ENCODE measurements at places on chromosomes 11 and 22.
A peak's percentile ranks its signal among the peaks of the same experiment; 100 is the strongest.

GRCh38 chr11:2511421-2512369 lies 66.9 kb downstream of the KCNQ1 start:
- peak; percentile 11 for DNase-seq

GRCh38 chr11:79062814-79063762 lies 377.7 kb downstream of the TENM4 start:
- no peak for DNase-seq

- DNase-seq: no peak
Observed at GRCh38 chr22:19218541-19219233, 40.2 kb upstream of the SLC25A1 start.

DNA sequence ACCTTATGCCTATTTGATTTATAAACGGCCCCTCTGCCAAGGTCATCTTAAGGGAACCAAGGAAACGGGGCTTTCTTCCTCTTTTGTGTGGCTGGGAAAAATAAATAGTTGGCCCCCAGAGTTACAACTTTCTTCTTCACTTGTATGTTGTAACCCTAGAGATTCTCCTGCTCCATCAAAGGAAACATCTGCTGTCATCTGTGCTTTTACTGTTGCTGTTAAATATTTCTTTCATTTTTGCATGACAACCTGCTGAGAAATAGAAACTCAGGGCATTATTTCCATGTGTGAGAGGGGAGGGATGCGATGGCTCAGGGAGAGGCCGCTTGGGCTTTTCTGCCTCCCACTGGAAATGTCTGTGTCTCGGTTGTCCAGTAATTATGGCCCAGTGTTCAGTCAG lies 21.8 kb upstream of the CDC42EP2 start:
- DNase-seq: no peak

GRCh38 chr11:96486890-96487611 lies 97.2 kb downstream of the JRKL start:
- no peak for DNase-seq

DNA sequence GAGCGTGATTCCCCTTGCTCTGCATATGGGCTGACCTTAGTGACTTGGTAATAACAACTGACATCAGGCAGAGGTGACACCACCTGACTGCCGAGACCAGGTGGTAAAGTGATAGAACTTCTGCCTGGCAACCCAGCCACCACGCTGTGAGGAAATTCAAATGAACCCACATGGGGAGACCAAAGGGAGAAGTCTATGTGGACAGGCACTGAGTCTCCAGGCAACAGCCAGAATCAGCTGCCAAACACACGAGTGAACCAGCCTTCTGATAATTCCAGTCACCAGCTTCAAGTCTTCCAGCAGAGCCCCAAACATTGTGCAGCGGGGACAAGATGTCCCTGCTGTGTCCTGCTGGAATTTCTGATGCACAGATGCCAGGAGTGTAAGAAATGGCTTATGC lies 29.7 kb downstream of the SPATA19 start:
- DNase-seq: no peak

DNA sequence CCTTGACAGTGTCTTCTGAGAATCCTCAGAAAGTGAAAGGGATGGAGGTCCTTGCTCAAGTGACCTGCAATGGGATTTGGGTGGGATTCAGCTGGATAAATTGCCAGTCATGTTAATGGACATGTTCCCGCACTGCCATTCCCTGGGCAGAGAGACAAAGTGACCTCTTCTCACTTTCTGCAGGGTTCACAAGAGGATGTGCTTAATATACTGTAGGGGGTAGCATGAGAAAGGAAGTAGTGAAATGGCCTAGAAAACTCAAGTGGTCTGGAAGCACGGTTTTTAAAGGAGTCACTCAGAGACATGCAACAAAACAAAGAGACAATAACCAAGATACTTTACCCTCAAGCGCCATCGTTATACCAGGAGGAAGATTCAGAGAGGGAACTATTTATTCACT lies 70.2 kb downstream of the NELL1 start:
- DNase-seq: no peak

DNA sequence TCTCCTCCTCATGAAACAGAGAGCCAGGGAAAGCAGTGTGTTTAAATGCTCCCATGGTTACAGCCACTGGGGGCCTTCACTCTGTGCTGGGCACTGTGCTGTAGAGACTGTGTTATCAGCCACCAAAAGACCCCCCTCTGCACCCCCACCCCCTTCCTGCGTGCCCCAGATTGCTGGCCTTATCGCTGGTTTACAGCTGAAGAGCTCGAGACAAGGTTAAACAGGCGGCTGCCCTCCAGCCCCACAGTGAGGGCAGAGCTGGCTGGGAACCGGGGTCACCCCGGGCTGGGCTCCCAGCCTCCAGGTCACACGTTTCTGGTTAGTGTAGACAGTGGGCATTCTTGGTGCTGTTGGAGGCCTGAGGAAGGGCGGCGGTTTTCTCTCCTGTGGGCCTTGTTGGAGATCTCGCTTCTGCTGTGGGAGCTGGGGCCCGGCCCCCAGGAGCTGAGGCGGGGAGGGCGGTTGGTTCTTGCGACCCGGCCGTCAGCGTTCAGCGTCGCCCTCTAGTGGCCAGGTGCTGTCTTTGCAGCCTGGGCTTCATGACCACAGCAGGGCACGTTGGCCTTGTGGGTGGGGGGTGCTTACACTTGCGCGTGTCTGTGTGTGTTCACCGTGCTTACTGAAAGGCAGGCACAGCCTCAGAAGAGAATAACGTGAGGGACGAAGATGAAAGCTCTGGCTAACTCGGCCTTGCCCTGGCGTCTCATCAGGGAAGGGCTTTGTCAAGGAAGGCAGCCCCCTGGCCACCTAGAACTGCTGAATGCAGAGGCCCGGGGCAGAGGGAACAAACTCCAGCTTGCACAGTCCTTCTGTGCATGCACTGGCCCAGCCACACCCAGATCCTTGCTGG lies 40.8 kb downstream of the TBC1D22A start:
- no peak for DNase-seq

DNA sequence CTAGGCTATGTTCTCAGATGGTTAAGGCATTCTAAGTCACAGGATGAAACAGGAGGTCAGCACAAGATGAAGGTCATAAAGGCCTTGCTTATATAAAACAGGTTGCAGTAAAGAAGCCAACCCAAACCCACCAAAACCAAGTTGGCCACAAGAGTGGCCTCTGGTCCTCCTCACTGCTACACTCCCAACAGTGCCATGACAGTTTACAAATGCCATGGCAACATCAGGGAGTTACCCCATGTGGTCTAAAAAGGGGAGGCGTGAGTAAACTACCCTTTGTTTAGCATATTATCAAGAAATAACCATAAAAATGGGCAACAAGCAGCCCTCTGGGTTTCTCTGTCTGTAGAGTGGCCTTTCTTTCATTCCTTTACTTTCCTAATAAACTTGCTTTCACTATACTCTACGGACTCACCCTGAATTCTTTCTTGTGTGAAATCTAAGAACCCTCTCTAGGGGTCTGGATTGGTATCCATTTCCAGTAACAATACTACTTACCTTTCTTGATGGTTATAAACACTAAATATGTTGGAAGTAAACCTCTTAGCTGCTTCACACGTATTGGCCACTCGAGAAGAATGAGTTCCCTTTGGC lies 1237.9 kb downstream of the FAM181B start:
- no peak for DNase-seq

GRCh38 chr11:117633976-117634755 lies 162.8 kb downstream of the DSCAML1 start:
- no peak for DNase-seq

DNA sequence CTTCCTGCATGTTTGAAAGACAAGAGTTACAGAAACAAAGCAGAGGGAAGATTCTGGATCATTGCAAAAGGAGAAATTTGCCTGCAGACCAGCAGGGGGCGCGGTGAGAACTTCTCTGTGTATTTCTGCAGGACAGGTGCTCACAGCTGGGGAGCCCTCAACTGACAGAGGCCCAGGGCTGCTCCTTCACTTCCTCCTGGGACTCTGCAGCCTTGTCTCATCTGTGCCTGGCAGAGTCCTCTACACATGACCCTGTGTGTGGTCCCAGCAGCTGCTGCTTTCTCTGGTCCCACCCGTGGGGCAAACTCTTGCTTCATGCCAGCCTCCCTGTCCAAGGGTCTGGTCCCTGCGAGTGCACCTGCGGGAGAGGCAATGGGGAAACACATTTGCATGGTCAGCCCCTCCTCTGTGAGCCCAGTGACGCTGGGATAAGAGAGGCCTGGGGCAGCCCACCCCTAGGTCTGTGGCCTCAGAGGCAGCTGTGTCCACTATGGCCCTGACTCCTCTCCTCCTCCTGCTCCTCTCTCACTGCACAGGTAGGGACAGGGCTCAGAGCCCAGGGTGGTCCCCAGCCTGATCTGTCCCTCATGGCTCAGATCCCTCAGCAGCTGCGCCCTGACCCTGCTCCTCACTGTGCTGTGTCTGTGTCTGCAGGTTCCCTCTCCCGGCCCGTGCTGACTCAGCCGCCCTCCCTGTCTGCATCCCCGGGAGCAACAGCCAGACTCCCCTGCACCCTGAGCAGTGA lies 43.2 kb upstream of the VPREB1 start:
- DNase-seq: no peak

- no peak for DNase-seq
Observed at GRCh38 chr11:85947431-85948272, 92.5 kb downstream of the CCDC83 start.

DNA sequence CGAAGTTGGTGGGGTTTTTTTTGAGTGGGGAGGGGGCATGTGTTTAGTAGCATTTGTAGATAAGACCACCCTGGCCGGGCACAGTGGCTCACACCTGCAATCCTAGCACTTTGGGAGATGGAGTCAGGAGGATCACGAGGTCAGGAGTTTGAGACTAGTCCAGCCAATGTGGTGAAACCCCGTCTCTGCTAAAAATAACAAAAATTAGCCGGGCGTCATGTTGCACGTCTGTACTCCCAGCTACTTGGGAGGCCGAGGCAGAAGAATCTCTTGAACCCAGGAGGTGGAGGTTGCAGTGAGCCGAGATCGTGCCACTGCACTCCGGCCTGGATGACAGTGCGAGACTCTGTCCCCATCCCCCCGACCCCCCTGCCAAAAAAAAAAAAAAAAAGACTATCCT lies 34.6 kb downstream of the CECR2 start:
- DNase-seq: no peak

DNA sequence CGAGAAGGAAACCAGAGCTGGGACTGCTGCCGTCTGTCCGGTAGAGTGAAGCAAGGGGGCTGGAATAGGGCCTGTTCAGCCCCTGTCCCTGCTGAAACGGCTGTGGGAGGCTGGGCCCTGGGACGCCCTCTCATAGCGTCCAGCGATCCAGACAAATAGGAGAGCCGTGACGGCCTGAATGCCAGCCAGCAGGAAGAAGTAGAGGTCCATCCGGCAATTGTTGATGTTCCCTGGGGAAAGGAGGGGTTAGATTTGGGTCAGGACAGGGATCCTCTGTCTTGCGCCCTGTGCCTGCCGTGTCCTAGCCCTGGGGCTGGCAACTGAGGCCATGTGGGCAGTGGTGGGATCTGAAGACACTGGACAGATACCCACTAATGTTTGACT lies 12.9 kb downstream of the TMEM132A start:
- DNase-seq: no peak

DNA sequence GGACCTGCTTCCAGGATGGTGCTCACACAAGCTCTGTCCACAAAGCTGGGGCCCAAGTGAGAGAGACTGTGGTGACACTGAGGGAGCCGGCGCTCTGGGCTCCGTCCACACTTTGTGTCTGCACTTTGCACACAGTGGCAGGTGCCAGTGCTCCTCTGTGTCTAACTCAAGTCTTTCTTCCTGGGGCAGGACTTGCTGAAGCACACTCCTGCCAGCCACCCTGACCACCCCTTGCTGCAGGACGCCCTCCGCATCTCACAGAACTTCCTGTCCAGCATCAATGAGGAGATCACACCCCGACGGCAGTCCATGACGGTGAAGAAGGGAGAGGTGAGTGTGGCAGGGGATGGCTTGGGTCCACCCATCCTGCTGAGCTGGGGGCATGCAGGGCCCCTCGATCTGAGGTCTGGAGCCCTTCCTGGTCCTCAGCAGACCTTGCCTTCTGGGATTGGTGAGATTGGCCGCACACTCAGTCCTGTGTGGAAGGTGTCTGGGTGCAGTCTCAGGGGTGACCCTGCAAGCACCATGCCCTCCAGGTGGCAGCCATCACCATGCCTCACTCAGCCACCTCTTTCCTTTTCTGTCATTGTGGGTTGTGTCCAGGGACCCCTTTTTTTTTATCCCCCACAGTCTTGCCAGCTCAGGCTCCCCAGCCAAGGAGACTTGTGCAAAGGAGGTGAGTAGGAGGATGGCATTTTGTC lies 93.3 kb downstream of the BCR start:
- no peak for DNase-seq

- peak; percentile 22 for DNase-seq
Observed at GRCh38 chr11:118610225-118610772, 2.9 kb downstream of the PHLDB1 start.

DNA sequence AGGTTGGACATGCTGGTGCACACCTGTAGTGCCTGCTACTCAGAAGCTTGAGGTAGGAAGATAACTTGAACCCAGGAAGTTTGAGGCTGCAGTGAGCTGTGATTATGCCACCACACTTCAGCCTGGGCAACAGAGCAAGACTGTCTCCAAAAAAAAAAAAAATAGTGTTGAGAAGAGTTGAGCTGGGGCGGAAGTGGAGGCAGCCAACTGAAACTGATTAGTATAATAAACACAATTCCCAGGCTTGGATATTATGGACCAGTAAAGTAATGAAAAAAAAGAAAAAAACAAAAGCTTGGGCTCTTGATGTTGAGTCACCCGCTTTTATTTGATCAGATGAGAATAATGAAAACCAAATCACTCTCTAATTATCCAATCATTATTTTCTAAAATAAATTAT lies 21.0 kb downstream of the LDLRAD3 start:
- DNase-seq: no peak

GRCh38 chr11:106697058-106697457 lies 321.2 kb downstream of the GUCY1A2 start:
- no peak for DNase-seq

DNA sequence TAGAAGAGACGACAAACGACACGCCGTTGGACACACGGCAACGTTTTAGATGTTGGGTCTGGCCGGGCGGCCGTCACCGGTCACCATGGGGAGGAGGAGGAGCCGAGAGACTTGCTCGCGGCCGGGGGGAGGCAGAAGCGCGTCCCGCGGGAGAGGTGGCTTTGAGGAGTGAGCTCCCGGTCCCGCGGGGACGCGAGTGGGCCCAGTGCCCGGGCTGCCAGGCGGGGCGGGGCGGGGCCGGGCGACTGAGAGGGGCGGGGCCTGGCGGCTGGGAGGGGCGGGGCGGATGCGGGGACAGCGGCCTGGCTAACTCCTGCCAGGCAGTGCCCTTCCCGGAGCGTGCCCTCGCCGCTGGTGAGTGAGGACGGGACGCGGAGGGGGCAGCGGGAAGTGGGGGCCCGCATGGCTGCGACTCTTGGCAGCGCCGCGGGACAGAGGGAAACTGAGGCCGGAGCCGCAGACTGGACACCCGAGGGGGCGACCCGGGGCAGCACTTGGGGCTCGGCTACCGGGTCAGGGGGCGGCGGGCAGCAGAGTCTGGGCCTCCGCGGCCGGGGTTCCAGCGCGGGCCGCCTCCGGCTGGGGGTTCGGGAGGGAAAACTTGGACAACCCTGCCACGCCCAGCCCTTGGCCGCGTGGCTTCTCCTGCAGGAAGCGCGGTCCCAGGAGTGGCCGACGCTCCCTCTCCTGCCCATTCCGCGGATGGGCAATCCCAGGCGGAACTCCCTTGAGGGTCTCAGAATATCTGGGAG lies at the start of gene TSPO:
TSPO (plus strand) TSS at position 309 of the 752 bp plus-strand sequence. CDS start 7,680 bp downstream, outside the sequence.
- peak; percentile 79 for DNase-seq
